Stimulated activated CD8-positive, alpha-beta memory T cell treated with anti-CD3 and anti-CD28 coated beads, Interleukin-4, amount 100 ng/mL, for 1 hour (primary cell): ENCODE measurements at places on chromosomes 3 and 15.

- no peak for DNase-seq
Observed at GRCh38 chr3:49349348-49350114, 8.6 kb downstream of the GPX1 start.

- DNase-seq = no peak
Observed at GRCh38 chr3:115445559-115445958, 177.8 kb upstream of the GAP43 start.

DNA sequence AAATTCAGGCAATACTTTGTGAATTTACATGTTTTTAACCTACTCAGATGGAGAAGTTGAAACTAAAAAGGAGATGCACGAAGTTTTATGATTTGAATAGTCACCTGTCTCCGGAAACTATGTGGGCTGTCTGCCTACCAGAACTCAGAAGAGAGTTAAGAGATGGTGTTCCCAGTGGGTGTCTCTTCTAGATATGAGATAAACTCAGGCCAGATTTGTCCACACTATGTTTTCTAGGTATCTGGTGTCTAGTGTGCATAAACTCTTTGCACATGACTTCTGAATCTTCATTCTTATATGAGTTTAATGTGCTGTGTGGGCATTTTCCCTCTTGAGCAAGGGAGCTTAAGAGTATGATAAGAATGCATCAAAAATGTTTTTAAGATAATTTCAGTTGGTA lies 222.8 kb downstream of the FOXP1 start:
- DNase-seq = no peak

DNA sequence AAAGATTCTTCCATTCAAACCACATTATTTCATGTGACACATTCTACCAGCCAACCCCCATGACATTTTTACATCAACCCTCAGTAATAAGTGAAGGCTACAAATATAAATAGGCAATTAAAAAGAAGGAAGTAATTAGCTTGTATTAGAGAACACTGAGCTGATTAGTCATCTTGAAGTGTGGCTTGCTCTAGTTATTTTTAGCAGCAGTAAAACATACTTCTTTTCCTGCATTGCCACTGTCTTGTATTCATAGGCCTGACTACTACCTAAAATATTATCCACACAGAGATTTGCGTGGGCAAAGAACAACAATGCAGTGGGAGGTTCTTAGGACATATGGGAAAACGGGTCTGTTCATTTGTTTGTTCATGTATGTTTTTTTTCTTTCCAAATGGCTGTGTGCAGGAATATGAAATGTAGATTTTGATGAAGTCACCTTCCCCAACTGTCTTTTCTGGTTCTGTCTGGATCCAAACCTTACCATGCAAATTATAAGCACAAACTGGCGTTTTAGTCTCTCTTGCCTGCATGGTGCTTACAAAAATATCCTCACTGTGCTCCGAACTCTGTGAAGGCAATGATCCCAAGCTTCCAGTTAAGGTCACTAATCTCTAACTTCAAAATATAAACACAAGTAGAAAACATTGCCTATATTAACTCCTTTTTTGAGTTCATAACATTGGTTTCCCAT lies 31.5 kb upstream of the TM4SF4 start:
- DNase-seq = no peak

GRCh38 chr3:55296791-55297190 lies 190.3 kb downstream of the WNT5A start:
- DNase-seq = no peak

- no peak for DNase-seq
Observed at GRCh38 chr3:130903412-130903908, 9.6 kb downstream of the ATP2C1 start.

GRCh38 chr3:54125300-54125699 lies 2.9 kb downstream of the CACNA2D3 start:
- no peak for DNase-seq

- no peak for DNase-seq
Observed at GRCh38 chr15:100340721-100341238, 995 bp downstream of the ADAMTS17 start.

- no peak for DNase-seq
Observed at GRCh38 chr3:48118928-48119327, 69.3 kb downstream of the CDC25A start.

DNA sequence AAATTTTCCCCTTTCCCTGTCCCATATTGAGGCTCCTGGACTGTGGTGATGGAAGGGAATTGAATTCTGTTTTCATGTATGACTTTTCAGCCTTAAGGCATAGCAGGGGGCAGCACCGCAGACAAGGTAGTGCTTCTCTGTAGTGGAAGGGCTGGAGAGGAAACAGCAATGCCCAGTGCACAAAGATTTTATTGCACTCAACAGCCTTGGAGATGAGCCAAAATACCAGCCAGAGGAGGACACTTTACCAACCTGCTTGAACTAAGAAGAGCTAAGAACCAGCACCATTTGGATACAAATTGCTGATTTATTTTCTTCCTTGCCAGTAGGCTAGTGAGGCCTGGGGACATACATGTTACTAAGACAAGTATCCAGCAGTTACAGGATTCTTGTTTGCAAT lies 98.7 kb downstream of the KCNMB2 start:
- no peak for DNase-seq

DNA sequence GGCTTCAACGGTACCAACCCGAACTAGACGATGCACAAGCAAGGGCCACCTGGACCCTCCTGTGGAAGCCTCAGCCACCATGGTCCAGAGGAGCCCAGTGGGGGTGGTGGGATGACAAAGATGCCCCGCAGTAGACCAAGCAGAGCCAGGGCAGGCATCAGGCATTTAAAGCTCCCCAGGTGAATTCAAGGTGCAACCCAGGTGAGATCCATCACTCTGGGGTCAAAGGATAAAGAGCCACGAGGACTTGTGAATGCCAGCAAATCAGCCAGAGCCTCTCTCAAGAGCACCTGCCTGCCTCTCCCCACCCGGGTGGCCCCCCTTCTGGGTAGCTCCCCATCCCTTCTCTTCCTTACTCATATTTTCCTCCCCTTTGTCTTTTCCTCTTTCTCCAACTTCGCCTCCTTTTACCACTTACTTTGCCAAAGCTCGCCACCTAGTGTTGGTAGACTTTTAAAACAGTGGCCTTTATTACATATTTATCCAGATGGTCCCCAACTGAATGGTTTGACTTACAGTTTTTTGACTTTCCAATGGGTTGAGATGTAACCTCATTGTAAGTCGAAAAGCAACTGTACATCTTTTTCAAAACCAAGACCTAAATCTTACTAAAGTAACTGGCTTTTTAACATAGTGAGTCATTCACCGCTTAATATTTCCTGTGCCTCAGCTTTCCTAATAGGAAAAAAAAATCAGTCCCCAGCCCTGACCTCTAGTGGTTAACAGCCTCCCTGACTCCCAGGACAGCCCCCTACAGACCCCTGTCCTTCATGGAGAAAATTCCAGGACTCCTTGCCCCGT lies 18.8 kb downstream of the PLA2G4F start:
- no peak for DNase-seq

- DNase-seq = no peak
Observed at GRCh38 chr3:42308651-42309050, 42.7 kb upstream of the CCK start.

- DNase-seq = no peak
Observed at GRCh38 chr15:60961541-60962485, 267.3 kb downstream of the RORA start.

DNA sequence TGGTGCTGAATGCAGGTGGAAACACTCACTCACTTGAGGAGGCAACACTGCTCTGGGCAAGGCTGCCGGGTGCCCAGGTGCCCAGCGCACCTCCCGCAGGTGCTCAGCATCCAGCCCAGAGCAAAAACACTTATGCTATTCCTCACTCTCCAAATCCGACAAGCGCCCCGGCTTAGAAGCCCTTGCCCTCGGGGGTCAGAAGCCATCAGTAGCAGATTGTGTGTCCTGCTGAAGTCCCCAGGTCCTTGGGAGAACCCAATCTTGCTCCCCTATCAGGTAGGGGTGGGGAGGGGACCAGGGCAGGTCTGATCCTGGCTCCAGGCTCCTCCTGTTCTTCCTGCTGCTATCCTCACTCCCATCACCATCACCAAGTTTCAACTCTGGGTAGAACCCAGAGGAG lies 46.7 kb downstream of the TLE3 start:
- DNase-seq = no peak

DNA sequence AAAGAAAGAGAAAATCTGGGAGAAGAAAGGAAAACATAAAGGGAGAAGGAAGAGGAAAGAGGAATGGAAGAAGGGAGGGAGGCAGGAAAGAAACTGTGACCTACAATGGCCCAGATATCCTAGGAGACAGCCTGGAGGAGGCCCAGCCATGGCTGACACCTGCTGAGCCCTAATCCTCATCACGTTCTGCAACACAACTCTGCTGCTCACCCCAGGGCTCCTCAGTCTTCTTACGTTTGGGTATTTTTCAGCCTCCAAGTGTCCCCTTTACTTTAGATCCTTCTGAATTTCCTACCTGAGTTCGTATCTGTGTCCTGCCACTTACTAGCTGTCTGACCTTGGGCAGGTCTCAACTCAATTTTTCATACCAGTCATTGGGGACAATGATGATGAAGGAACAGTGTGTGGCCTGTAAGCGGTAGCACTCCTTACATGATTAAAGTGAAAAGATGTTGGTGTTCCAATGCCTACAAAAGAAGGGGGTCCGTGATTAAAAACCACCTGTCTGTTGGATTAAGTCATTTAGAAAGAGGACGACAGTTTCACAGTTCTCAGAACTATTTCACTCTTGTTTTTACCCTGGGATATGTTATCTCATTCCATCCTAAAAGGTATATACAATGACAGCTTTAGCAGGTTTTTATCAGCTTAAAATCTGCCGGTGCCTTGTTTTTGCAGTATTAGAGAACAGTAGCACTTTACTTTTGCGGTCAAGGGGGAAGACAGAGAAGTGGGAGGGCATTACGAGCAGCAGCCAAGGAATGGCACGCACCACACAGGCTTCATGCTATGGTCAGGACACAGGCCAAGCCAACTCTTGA lies 47.4 kb downstream of the CCR4 start:
- no peak for DNase-seq

- no peak for DNase-seq
Observed at GRCh38 chr3:130256821-130257340, 88.6 kb upstream of the COL6A5 start.

- DNase-seq = no peak
Observed at GRCh38 chr3:183151821-183152351, 10.6 kb downstream of the LAMP3 start.

GRCh38 chr3:124293584-124293983 lies 301.7 kb upstream of the ROPN1 start:
- DNase-seq = no peak

DNA sequence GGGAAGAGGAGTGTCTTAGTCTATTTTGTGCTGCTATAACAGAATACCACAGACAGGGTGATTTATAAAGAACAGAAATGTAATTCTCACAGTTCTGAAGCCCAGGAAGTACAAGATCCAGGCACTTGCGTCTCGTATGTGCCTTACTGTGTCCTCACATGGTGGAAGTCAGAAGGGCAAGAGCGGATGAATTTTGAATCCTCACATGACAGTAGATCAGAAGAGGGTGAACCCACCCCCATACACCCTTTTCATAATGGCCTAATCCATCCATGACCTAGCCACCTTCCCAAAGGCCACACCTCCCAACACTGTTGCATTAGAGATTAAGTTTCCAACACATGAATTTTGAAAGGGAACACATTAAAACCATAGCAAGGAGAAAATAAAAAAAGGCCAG lies 18.7 kb upstream of the ANXA2 start:
- DNase-seq = no peak

DNA sequence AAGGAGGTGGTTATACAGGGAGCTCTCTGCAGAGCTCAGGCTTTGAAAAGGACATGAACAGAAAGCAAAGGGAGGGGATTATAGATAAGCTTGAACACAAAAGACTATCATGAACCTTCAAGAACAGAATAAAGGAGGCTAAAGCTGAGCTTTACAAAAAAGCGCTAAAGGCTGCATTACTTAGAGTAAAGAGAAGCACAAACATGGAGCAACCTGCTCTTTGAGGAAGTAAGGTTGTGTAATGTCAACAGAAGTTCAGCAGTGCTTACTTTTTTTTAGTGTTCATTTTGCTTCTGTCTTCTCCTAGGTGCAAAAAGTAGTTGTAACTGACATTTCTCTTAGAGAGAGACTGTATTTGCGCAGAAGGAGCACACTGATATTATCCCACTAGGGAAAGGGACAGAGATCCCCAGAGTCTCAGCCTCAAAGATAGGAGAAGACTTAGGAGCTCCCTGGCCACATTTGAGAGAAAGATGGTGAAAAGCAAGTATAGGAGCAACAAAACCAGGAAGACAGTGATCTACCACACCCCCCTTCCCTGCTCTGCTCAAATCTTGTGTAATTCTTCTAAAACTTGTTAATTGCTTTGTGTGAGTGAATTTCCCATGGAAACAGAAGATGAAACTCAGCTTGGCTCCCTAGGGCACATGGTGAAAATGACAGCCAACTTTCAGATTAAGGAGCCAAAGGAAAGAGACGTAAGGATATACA lies 54.7 kb downstream of the QTRT2 start:
- DNase-seq = no peak

DNA sequence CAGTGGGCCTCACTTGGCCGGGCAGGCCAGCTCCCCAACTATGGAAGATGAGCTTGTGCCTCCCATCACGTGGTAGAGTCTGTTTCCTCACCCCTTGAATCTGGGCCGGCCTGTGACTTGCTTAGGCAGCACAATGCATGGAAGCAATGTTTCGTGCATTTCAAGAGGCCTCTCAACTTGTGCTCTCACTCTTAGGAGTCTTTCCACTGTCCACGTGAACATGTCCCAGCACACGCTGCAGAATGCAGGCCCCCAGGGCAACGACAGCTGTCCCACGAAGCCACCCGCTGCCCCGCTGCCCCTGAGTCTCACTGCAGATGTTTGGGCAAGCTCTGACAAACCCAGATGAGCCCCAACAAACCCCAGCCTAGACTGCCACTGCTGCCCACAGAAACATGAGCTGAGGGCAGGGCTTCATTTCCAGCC lies 27.2 kb upstream of the SLC41A3 start:
- DNase-seq = no peak

DNA sequence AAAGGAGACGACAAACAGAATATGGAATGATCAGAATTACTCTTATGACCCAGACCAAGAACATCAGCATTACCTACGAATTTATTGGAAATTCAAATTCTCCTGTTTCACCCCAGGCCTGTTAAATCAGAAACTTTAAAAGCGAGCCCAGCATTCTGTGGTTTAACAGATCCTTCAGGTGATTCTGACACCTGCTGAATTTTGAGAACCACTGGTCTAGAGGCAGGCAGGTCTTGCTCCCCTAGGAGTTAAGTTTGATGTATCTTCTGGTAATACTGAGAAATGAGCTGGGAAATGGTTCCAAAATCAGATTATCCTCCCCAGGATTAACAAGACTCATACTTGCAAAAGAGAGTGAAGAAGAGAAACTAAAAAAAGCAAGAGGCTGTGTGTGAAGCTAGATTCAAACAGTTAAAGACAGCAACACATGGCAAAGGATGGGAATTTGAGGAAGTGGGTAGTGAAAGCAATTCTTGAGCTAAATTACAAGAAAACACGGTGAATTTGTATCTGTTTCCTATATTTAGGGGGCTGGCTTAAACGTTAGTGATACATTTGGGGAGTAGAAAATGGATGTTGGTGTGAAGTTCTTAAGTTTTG lies 66.0 kb downstream of the FLNB start:
- no peak for DNase-seq
